ENCODE measurements at places on chromosomes 2 and 18.
A peak's percentile ranks its signal among the peaks of the same experiment; 100 is the strongest.

DNA sequence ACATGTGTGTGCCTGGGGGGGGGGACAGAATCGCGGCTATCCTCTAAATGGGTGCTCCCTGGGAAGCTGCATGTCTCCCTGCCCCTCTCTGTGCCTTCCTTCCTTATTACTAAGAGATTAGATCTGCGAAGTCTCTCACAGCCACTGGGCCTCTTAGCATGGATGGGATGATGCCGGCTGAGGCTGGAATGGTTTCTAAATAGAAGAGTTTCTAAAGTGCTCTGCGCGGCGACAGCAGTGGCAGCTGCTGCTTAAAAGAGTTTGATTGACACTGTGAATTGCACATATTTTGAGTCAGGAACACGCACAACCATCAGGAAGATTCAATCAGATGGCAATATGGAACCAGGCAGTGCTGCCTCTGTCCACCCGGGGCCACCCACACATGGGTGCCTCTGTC is 163.8 kb downstream of the CLIP4 start:
- DNase-seq = no peak

DNA sequence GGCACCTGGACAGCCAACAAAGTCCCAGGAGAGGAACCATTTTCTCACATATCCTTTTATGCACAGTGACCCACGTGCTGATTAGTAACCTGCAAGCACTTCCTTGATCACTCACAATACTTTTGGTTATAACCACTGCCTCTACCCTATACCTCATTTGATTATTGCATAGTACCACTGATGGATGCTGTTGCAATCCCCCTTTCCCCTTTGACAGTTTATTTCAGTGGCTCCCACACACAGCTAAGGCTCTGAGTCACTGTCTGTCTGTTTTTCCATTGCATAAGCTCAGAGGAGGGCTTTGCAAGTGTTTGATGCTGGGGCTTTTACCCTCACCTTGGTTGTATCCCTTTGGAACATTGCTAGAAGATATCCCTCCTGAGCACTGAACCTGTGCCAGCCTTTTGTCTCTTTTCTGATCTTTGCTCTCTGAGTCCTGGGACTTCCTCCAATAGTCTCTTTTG is 101.7 kb upstream of the RBBP8 start:
- DNase-seq = peak; percentile 63

DNA sequence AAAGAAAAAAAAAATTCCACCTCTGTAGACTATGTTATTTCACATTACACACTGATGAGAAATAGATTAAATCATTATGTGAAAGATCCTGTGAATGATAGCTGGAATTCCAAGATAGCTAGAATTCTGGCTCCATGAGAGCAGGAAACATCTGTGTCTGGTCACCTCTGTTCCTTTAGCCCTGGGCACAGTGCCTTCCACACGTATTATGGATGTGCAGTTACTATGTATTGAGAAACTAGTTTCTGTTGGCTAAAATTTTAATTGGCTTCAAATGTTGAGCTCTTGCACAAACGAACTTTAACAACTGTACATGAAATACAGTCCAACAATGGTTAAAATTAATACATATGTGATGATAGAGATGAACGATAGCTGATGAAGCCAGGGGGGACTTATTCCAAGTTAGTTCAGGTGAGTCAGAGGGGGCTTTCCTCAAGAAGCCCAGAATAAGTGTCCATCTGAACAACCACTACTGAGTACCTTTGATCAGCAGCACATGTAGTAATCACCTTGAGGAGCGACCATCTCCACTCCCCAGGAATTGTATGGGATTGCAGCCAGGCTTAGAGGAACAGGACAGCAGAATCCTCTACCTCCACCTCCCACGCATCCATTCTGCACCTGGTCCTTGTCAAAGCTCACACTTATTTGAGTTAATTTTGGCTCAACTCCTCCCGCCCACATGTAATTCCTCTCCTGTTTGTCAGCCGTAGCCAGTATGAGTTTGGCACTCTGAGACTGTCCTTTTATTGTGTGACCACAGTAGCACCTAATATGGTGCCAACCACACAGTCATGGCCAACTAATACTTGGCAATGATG is 68.6 kb downstream of the NABP1 start:
- peak; percentile 70 for DNase-seq

DNA sequence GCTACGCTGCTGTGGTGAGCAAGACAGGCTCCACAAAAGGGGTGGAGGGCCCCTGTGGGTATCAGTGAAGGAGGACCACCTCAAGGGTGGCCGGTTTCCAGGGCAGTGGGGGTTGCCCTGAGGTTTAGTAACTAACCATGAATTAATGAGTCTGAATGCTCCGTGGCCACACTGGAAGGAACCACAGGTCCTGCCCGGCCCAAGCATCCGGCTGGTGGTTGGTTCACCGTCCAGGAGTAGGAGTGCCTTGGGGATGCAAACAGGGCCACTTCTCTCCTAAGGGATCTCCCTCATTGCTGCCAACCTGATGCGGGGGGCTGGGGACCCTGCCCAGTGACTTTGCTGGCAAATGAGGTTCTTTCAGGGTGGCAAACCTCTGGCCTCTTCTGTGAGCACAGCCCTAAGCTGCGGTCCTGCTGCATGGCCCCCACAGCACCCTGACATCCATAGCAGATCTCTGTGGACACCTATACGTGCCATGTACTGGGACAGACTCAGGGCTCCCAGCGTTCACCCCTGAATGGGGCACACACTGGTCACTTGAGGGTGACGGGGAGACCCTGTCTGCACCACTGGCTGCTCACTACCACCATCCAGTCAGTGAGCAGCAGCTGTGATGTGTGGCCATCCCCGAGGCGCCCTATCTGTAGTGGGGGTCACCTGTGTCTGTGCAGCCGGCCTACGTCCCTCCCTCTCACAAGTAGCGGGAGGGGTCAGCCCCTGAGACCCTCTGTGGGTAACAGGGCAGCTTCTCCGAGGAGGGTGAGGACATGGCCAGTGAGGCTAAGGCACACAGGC is 41.6 kb downstream of the HS6ST1 start:
- no peak for DNase-seq

- no peak for DNase-seq
Observed at GRCh38 chr2:158651358-158652057, 143.6 kb upstream of the DAPL1 start.

GRCh38 chr2:25322312-25322711 is 19.4 kb downstream of the DNMT3A start:
- DNase-seq = no peak

- DNase-seq = no peak
Observed at GRCh38 chr2:148555622-148556294, 88.8 kb upstream of the EPC2 start.

DNA sequence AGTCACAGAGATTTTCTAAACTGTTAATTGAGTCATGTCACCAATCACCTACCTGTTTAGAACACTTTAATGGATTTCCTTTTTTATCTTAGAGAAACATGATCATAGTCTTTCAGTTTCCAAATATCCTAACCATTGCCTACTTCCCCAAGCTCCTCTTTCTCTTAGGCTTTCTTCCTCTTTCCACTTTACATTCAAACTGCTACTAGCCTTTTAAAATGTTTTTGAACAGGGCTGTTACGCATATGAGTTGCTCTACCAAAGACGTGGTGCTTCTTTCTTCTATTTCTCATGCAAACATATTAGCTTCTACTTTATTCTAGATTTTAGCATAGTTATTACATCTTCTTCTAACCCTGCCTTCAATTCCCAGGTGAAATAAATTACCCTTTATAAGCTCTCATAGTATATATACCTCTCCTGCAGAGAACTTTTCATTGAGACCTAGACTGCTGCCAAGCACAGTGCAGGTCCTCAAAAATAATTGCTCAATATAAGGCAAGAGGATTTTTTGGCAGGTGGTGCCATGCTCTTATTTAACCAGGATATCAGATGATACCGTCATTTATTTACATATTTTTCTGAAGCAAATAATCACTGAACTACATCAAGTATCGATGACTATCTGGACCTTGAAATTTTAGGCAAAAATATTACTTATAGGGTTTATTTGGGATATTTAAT is 937.1 kb downstream of the TSN start:
- DNase-seq = no peak

- peak; percentile 56 for DNase-seq
Observed at GRCh38 chr2:69309351-69310110, 77.5 kb downstream of the GFPT1 start.

DNA sequence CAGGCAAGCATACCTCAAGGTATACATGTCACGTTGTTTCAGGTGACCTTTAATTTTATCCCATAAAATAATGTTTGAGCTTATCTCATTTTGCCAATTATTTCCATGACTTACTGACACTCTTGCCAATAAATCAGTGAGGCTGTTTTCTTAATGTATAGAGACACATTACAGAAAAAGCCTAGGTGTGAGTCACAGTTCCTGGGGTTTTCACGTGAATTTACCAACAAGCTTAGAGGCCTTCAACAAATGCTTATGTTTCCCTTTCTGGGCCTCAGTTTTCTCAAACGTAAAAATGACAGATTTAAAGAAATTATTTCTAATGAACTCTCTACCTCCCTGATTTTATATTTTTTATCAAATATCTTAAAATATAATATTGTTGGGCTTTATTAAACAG is 517.5 kb upstream of the SPHKAP start:
- peak; percentile 28 for DNase-seq

DNA sequence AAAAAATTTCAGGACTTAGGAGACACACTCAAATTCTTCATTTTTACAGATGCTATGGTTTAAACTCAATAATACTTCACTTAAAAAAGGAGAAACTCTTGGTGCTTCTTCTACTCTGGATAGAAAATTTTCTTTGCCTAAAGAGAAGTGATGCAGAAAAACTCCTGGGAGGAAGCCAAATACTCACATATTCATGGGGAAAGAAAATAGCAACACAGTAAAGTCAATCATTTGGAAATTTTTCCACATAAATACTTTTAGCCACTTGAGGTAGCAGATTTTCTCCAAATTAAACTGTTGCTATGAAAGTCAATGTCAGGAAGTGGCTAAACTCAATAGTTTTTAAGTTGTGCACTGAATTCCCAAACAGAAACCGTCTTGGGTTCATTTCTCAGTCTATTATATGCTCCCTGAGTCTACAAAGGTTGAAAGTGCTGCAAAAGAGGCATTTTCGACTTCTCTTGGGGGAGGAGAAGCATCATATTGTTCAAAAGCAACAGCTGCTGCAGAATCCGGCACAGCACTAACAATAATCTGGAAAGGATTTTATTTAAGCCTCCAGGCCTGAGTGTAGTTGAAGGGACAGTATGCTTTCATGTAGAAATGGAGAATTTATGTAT is 81.1 kb downstream of the UPP2 start:
- no peak for DNase-seq

DNA sequence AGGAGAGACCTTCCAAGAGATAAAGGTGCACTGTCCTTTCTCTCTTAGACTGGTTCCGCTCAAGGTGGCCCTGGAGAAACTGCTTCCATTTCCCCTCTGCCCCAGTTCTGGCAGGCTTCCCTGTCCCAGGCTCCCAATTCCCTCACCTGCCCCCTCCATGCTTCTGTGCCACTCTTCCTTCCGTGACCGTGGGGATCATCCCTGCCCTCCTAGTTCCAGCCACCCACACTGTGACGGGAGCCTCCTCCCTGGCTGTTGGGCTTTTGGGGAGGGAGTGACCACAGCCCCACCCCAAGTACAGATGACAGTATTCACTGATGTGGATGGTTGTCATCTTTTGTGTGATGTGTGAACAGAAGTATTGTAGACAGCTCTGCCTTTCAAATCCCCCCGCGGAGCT is 2.8 kb downstream of the IMPA2 start:
- no peak for DNase-seq

DNA sequence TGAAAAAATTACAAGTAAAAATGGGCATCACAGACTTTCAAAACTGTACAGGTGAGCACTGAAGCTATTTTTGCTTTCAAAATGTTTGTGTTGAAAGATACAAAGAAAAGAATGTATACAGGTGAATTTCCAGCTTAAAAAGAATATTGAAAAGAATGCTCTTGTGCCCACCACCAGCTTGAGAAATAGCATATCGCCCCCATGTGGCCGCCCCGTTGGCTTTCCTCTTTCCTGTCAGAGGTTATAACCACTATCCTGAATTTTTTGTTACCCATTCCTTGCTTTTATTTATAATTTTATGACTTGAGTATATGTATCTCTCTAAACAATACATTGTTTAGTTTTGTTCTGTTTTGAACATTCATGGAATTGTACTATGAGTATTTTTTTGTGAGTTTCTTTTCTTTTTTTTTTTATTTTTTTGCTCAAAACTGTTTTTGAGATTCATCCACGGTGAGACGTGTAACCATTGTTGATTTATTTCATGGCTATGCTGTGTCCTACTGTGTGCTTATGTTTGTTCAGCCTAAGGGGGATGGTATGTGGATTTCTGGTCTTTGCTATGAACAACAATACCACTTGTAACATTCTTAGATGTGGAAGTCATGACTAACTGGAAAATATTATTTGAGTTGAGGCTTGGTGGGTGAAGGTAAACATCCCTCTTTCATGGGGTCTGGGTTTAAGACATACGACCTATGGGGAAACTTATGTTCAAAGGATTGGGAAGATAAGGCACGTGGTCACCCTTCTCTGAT is 11.6 kb downstream of the TRPM8 start:
- DNase-seq = no peak

DNA sequence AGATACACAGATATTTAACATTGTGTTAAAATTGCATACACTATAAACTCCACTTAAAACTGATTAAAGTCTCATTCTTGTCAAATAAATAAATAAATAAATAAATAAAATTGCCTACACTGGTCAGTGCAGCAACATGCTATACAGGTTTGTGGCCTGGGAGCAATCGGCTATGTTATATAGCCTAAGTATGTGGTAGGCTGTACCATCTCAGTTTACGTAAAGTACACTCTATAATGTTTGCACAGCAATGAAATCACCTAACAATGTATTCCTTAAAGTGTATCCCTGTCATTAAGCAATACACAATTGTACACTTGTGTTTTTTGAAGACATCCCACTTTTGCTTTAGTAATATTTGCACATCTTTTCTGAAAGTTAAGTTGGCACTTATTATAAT is 337.7 kb upstream of the SETBP1 start:
- DNase-seq = no peak

- DNase-seq = peak; percentile 48
Observed at GRCh38 chr2:40653829-40654228, 201.9 kb upstream of the SLC8A1 start.

GRCh38 chr2:15844211-15844801 is 96.0 kb upstream of the MYCN start:
- DNase-seq = no peak

DNA sequence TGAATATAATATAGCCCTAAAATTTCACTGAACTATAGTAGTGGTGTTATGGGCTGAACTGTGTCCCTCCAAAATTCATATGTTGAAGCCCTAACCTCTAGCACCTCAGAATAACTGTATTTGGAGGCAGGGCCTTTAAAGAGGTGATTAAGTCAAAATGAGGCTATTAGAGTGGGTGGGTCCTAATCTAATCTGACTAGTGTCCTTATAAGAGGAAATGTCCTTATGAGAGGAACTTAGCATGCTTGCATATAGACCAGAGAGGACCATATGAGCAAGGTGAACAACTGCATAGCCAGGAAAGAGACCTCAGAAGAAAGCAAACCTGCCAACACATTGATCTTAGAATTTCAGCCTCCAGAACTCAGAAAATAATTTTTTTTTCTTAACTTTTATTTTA is 238.4 kb downstream of the ZEB2 start:
- DNase-seq = no peak

DNA sequence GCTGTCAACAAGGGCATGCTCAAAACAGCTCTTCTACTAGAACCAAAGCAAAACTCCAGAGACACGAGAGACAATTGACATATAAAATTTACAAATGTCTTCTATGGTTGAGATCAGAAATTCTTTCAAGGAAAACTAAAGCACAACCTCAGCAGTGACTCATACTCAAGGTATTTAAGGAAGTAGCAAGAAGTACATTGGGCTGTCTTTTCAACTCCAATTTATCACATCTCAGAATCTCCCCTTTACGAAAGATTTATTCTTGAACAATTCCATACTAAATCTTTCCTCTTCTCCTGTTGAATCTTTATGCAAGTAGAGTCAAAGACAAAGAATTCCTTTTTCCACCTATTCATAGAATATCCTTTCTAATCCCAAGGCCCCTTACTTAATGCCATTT is 324.0 kb downstream of the IRS1 start:
- DNase-seq = peak; percentile 84
